Ovary (tissue), 10 donors: ENCODE measurements at places on chromosomes 11 and 22. TPM values are rescaled to one million over a fixed set of nuclear protein-coding genes. Genes with fewer than 3 reads are reported as not detected.
A peak's percentile ranks its signal among the peaks of the same experiment; 100 is the strongest.

GLYAT gene
- not detected for polyA plus RNA-seq

APOL4 gene
- polyA plus RNA-seq = 5.6 TPM

OR6A2 gene
- not detected for polyA plus RNA-seq

PLA2G3 gene
- polyA plus RNA-seq = not detected

ASPHD2 gene
- 0.28 TPM for polyA plus RNA-seq

HPX gene
- 1.1 TPM for polyA plus RNA-seq

GRK3 gene
- polyA plus RNA-seq = 1.0 TPM

SCGB1A1 gene
- not detected for polyA plus RNA-seq

SCUBE1 gene
- 11.1 TPM for polyA plus RNA-seq

GRCh38 chr22:42275970-42276369 is 5.5 kb upstream of the TCF20 start:
- DNase-seq = no peak

DNA sequence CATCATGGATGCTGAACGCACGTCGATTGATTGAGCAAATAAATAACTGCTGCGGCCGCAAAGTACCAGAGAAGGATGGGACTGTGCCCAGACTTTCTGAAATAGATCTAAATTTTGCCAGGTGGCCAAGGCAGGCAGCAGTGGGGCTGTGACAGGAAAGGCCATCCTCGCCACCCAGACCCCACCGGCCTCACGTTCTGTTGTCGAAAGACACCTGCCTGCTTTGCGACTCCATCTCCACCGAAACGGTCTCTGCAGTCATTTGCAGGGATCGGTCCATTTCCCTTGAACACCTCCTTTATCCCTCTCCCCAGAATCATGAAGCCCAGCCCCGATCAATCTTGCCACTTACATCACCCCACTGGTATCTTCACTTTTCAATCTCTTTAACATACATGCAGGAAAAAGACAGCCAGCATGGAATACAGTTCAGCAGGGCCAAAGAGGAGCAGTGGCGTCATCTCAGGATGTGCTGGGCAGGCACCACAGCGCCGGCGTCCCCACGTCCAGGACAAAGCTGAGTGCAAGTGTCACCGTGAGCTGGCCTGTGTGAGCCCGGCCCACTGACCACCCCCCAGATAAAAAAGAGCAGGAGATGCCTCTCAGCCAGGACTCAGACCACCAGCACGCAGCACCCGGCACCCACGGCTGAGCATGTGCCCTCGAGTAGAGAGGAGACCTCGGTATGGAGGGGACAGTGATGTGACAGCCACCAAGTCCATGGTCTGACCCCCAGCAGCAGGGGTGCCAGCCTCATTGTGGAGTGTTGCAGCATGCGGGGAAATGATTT is 610.3 kb downstream of the TBC1D22A start:
- no peak for DNase-seq

DNA sequence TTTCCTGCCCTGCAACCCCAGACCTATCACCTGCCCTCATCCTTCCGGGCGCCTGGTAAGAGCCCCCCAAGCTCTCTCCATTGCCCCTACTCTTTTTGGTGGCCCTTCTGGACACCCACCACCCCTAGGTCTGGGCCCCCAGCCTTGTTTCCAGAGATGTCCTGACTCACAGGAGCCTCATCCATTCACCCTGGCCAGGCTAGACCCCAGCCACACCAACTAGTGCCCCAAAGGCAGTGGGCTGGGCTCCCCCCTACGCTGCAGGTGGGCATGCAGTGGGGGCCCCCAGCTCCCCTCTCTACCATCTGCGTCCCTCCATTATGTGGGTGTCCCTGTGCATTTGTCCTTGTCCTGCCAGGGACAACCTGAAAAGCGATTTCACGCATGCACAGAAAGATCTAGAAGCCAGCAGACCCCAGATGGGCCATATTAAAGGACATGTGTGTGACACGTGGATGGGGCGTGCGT is 1.4 kb downstream of the MRGPRF start:
- no peak for DNase-seq

DNA sequence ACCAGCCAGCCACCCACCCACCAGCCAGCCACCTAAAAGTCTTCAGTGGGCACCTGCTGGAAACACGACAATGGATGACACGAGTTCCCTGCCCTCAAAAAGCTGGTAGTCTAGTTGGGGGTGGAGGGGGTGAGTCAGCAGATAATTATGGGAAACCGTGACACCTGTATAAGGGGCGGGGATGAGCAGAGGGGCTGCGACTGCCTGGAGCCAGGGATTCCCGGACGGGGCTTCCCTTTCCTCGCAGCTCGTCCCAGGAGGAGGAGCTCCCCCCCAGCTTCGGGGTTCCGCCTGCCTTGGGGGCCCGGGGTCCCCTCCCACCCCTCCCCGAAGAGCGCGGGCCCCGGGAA is 2.3 kb upstream of the RTN4RL2 start:
- no peak for DNase-seq

DNA sequence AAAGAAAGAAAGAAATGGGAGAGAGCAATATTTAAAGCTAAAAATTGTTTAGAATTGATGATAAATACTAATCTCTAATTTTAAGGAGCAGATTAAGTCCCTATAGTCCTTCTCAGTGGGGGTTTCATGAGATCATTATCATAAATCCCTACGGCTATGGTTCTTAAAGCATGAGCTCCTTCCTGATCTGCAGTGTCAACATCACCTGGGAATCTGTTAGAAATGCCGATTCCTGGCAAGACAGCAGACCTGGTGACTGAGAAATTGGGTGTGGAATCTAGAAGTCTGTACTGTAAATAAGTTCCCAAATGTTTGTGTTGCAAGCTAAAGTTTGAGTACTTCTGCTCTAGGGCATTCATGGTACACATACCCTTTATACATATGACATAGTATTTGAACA is 12.6 kb downstream of the HIKESHI start:
- DNase-seq = no peak

- no peak for DNase-seq
Observed at GRCh38 chr11:100635194-100635593, 51.9 kb upstream of the ARHGAP42 start.

DNA sequence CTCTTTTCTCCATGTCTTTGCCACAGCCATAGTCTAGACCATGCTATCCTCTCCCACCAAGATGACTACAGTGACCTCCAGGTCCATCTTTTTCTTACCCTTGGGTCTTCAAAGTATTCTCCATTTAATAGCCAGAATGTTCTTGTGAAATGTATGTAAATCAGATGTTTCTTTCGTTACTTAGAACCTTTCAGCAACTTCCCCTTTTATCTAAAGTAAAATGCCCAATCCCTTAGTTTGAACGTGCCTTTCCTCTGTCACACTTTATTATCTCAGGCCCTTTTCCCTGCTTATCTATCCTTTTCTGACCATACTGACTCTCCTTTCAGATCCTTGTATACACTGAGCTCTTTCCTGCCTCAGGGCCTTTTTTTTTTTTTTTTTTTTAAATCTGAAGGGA is 17.9 kb downstream of the RBM4B start:
- DNase-seq = no peak

GRCh38 chr11:119878990-119879389 is 150.0 kb upstream of the NECTIN1 start:
- no peak for DNase-seq

GRCh38 chr22:48541401-48542098 is 1286.1 kb downstream of the BRD1 start:
- no peak for DNase-seq

DNA sequence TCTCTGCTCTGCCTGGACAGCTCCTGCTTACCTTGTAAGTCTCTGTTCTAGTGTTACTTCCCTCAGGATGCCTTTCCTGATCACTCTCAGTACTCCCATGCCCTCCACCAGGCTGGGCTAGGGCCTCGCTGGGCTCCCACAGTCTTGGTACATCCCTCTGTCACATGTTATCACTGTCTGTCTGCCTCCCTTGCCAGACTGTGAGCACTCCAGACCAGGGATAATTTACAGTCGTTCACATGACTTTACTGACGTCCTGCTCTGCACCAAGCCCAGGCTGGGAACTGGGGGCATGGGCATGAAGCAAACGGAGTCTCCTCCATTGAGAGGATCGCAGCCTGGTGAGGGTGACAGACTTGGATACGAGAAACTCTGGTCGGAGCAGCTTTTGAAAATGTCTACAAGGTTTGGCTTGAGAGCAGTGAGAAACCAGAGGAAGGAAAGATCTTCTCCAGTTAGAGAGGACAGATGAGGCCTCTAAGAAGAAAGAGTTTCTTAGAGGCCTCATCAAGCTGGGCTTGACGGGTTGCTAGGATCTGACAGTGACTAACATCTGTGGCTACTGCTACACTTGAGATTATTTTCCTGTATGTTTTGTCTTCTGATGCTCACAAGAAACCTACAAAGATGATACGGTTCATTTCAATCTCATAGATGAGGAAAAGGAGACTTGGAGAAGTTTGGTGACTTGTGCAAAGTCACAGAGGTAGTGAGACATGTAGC is 12.5 kb downstream of the USP35 start:
- no peak for DNase-seq

DNA sequence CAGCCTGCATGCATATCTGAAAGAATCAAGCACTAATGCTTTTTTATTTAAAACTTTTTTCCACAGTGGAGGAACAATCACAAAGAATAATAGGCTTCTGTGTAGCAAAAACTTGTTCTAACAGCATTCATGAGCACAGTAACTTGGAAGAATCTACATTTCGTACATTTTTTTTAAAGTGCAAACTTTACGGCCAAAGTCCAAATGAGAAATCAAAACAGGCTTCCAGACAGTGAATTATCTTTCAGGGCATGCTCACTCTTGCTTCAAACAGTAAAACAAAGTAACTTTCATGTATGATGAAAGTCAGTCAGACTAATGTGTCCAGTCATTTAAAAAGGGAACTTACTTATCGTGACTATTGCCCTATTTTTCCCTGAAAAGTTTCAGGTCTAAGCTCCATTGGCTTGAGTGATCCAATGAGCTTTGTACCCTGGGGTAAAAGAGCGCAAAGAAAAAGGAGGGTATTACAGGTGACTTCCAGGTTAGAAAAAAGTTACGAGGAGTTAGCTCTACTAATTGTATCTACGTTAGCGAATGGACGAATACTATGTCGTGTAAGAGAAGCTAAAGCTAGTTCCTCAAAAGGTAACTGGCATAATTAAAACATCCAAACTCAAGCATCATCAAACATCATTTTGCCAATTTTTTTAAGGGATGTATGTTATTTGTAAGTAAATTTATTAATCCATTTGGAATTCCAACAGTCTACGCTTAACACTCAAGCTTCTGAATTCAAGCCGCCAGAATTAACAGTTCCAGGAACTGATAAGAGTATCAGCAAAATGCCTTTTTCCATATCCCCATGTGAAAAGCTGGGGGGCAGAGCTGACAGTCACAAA is 1.7 kb downstream of the PICALM start:
- no peak for DNase-seq

DNA sequence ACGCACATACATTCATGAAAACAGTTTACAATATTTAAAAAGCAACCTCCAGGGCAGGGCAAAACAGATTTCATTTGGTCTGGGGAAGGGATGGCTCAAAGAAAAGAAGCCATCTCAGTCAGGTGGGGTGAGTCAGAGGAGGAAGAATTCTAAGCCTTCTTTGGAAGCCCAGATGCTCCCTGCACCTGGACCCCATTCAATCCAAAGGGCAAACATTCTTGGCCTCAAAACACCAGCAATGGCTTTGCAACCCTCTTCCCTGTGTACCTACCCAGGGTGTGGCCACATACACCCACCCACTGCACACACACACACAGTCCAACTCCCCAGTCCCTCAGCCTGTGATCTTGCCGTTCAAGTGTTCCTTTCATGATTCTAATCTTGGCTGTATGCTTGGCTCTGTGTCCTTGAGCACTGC is 2.0 kb downstream of the KCNE3 start:
- DNase-seq = no peak

- no peak for DNase-seq
Observed at GRCh38 chr11:132311703-132312102, 941.3 kb downstream of the NTM start.

DNA sequence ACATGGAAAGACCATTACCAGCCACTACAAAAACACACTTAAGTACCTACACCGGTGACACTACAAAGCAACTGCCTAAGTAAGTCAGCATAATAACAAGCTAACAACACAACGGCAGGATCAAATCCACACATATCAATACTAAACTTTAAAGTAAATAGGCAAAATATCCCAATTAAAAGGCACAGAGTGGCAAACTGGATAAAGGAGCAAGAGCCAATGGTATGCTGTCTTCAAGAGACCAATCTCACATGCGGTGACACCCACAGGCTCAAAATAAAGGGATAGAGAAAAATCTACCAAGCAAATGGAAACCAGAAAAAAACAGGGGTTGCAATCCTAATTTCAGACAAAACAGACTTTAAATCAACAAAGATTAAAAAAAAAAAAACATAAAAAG is 261.5 kb upstream of the TENM4 start:
- no peak for DNase-seq

GRCh38 chr11:61766353-61766841 is 14.0 kb downstream of the MYRF start:
- DNase-seq = no peak

DNA sequence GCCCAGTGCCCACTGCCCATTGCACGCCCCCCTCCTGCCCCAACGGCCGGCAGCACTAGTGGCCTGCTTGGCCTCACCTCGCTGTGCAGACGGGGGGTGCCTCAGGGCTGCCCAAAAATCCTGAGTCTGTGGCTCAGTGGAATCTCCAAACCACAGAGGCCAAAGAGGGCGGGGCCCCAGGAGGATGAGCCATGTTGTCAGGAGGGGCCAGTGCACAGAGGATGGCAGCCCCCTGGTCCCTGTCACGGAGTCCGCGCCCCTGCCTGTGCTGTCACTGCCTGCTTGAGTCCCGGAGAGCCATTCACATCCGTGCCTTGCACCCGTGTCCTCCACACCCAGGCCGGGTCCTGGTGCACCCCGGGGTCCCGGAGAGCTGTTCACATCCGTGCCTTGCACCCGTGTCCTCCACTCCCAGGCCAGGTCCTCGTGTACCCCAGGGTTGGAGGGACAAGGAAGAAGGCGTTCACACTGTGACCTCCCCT is 36.4 kb upstream of the MUC5AC start:
- DNase-seq = no peak

GRCh38 chr22:38824585-38824984 is 19.2 kb downstream of the NPTXR start:
- peak; percentile 69 for DNase-seq

DNA sequence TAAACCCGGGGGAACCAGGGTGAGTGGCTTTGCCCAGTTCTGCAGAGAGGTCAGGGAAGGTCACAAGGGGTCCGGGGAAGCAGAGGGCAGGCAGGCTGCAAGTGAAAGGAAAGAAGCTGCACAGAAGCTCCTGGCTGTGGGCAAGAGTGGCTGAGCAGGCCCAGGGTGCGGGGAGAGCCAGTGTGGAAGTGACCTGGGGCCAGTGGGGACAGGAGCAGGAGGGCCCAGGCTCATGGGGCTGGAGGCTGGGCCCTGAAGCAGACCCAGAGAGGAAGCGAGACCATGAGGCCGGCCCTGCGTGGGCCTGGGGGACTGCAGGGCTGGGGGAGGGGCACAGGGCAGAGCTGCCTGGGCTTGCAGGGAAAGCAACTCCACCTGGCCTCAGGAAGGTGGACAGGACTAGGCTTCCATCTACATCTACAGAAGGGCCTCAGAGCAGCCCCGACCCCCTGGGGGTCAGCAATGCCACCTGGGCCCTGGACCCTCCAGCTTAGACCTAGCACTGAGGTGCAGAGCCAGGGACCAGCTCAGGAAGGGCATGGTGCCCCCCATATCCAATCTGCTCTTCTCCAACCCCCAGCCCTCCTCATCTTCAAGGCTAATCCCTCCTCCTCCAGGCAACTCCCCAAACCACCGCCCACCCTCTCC is 11.6 kb downstream of the IGF2 start:
- DNase-seq = no peak

GRCh38 chr11:108576523-108576922 is 17.0 kb downstream of the EXPH5 start:
- DNase-seq = no peak

- no peak for DNase-seq
Observed at GRCh38 chr11:14537134-14537599, 17.0 kb upstream of the PSMA1 start.

GRCh38 chr22:32803738-32804435 is 2.4 kb downstream of the TIMP3 start:
- DNase-seq = no peak
